ENCODE measurements at places on chromosomes 2 and 18.

- DNase-seq, result no peak
Observed at GRCh38 chr18:80154293-80154692, 45.2 kb downstream of the ADNP2 start.

DNA sequence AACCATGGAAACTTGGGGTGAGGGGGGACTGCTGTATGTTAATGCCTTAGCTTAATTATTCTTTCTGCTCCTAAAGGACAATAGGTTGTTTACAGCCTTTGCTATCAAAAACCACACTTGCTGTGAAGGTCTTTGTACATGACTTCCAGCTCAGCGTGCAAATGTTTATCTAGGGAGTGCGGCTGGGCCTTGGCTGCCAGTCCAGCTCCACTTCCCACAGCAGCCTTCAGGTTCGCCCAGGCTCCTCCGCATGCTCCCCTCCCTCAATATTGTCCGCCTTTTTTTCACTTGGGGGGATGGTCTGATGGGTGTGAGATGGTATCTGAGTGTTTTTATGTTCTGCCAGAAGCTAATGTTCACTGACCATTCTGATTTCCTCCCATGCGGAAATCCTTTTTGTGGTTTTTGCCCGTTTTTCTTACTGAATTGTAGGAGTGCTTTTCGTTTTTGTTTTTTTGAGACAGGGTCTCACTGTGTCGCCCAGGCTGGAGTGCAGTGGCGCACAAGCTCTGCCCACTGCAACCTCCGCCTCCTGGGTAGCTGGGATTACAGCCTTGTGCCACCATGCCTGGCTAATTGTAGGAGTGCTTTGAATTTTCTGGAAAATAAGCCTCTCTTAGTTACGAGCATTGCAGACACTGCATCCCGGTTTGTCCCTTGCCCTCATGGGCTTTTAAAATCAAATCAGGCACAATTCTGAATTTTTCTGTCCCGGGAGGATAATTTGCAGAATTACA is 28.8 kb downstream of the SH3BP4 start:
- no peak for DNase-seq

DNA sequence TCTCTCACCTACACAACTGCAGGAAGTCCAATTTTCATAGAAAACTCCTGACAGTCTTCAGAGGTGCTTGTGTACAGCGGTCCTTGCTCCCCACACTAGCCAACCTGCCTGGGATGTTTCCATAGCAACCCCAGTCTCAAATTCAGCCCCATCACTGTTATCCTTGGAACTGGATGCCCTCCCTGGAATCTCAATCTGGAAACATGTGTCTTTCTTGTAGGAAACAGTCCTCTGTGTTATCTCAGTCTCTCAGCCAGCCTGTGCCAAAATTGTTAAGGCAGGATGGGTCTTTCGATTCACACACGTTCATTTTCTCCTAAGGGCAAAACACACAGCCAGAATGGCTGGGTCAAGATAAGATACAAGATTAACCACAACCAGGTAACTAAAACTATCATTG is 295.5 kb upstream of the RND3 start:
- no peak for DNase-seq

DNA sequence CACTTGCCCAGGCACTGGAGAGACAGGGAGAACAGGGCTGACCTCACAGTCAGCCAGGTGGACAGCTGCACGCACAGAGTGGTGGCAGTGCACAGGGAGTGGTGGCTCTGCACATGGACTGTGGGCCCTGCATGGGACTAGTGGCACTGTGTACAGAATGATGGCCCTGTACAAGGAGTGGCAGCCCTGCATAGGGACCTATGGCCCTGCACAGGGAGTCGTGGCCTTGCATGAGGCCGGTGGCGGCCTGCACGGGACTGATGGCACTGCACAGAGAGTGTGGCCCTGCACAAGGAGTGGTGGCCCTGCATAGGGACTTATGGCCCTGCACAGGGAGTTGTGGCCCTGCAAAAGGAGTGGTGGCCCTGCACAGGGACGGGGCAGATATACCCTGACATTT is 19.1 kb upstream of the STEAP3 start:
- no peak for DNase-seq

- DNase-seq, result no peak
Observed at GRCh38 chr18:688323-688722, 24.1 kb downstream of the ENOSF1 start.

GRCh38 chr2:19225931-19226330 is 132.5 kb downstream of the OSR1 start:
- no peak for DNase-seq

DNA sequence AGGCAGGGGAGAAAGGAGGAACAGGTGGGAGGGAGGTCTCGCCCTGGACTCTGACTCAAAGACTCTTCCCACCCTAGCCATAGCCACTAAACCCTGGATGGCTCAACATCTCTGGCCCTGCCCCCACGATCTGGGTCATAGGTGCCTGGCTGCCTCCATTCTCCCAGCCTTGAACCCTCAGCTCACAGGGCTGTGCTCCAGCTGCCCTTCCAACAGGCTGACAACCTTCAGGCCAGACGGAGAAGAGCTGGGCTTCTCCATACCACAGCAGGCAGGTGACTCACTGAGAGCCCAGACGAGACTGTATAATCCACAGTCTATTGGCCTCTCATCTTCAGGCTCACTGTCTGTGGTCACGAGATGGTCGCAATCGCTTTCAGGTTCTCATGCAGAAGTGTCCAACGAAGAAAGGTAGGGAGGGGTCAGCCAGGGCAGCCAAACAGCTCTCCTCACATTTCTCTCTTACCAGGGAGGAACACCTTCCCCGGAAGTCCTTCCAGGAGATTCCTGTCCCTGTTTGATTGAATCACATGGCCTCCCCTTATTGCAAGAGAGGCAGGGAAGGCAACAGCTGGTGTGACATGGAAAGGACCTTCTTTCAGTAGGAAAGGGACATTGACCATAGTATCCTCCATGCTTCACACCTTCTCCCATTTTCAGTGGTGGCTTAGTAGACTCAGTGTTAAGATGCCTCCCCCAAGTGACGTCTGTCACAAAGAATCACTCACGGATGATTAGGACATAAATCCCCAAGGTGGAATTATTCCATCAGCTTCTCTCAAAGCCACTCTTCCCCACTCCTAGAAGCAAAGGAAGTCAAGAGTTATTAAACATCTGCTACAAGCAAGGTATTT is 100.1 kb downstream of the MRO start:
- no peak for DNase-seq

DNA sequence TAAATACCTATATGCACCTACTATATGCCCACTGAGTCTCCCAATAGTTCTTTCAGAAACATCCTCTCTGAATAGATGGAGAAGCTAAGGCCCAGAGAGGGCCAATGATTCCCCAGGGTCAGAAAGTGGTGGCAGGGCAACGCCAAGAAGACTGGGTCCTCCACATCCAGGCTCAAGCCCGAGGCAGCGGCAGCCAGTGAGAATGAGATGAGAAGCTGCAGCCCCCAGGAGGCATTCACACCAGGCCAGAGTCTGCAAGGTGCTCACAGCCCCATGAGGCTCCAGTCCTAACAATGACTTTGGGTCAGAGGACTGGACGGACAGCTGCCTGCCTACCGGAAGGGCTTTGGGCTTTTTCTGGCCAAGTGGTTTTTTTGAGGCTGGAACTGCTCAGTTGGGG is 3.5 kb downstream of the TEX261 start:
- DNase-seq, result no peak

DNA sequence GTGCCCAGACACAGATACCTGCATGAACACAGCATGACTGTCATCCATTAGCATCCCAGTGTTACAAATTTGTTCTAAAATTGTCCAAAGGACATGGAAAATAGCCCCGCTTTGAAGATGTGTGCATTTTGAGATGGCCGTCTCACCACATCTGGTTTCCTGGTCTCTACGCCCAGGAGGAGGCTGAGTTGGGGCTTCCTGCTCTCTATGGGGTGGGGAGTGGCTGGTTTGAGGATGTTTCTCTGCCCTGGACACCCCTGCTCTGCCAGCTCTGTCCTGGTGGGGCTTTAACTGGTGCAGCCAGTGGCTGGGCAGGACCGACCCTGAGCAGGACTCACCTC is 74.6 kb upstream of the SMAD7 start:
- DNase-seq, result no peak

- DNase-seq, result no peak
Observed at GRCh38 chr2:230767862-230768388, 55.3 kb downstream of the CAB39 start.

DNA sequence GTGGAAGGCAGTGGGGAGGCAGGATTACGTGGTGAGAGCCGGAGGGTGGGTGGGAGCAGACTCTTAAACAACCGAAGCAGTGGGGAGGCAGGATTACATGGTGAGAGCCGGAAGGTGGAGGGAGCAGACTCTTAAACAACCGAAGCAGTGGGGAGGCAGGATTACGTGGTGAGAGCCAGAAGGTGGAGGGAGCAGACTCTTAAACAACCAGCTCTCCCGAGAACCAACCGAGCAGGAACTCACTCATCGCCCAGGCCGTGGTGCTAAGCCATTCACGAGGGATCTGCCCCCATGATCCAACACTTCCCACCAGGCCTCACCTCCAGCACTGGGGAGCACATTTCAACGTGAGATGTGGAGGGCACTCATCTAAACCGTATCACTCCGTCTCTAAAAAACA is 87.7 kb downstream of the RTP5 start:
- no peak for DNase-seq

- no peak for DNase-seq
Observed at GRCh38 chr2:49770919-49771318, 616.6 kb upstream of the FSHR start.

GRCh38 chr2:25397777-25398176 is 56.1 kb upstream of the DNMT3A start:
- no peak for DNase-seq

- DNase-seq, result no peak
Observed at GRCh38 chr18:8994603-8995002, 107.9 kb upstream of the NDUFV2 start.

GRCh38 chr2:106232638-106233349 is 38.7 kb upstream of the UXS1 start:
- no peak for DNase-seq

- DNase-seq, result peak; percentile 14
Observed at GRCh38 chr2:17375262-17375661, 143.0 kb downstream of the RAD51AP2 start.

Measured in HCEC 1CT (cell line).